ENCODE measurements at places on chromosomes 1 and 21.

DNA sequence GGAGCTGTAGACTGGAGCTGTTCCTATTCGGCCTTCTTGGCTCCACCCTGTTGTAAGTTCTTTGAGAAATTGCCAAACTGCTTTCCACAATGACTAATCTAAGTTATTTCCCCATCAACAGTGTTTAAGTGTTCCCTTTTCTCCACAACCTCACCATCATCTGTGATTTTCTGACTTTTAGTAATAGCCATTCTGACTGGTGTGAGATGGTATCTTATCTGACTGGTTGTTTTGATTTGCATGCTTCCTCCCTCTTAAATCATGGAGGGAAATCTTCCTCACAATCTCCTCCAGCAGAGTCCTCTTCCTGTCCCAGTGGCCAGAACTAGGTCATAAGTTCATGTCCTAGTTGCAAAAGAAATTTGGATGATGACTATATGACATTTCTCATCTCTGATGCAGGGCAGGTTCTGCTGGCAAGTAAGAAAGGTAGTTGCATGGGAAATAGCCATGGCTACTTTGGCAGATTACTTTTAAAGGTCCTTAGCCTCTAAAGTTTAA is 294.0 kb downstream of the LRRC40 start:
- DNase-seq: no peak

GRCh38 chr1:176211396-176212165 is 4.5 kb upstream of the COP1 start:
- DNase-seq: no peak

DNA sequence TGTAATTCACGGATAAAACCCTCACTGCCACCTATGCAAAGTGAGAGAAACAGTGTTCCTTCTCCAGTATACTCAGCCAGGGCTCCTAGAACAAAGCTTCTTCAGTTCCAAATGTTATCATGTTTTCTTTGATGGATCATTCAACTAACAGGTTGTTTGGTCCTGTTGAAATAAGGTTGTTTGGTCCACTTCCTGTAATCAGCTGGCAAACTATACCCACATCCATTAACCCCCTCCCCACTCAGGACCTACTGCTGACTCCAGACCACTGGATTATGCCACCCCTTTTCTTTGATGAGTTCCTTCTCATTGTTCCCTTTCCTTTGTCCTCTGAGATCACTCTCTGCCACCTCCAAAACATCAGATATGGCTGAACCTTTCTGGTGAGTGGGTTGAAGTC is 267.7 kb upstream of the USP25 start:
- DNase-seq: no peak

GRCh38 chr1:198681831-198682759 is 43.3 kb downstream of the PTPRC start:
- DNase-seq: no peak

DNA sequence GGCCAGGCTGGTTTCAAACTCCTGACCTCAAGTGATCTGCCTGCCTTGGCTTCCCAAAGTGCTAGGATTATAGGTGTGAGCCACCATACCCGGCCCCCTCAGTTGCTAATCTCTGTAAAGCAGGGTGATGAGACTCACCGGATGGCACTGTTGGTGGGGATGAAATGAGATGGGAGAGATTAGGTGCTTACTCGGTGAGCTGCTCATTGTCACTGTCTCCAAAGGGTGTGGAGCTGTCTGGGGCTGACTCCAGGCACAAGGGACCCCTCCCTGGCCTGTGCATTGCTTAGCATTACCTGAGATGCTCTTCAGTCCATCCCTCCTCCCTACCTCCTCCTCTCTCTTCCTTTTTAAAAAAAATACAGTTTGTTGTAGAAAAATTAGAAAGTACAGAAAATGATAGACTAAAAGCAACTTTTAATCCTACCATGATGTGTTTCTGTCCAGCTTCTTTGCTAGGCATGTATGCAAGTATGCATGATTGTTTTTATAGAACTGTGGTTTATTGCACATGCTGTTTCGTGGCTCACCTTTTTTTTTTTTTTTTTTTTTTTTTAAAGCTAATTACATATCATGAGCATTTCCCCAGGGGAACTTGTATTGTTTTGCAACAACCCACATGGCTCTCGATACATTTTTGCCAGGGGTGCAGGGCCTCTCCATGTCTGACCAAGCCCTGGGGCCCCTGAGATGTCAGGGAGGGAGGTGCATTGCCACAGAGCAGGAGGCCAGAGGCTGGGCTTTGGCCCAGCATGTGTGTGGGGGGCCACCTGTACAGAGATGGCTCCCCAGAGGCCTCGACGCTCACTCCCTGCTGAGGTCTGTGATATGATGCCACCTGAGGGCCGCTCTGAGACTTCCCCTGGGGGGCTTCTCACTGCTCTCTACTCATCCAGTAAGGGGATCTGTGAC is 55.4 kb downstream of the ARHGEF10L start:
- no peak for DNase-seq

DNA sequence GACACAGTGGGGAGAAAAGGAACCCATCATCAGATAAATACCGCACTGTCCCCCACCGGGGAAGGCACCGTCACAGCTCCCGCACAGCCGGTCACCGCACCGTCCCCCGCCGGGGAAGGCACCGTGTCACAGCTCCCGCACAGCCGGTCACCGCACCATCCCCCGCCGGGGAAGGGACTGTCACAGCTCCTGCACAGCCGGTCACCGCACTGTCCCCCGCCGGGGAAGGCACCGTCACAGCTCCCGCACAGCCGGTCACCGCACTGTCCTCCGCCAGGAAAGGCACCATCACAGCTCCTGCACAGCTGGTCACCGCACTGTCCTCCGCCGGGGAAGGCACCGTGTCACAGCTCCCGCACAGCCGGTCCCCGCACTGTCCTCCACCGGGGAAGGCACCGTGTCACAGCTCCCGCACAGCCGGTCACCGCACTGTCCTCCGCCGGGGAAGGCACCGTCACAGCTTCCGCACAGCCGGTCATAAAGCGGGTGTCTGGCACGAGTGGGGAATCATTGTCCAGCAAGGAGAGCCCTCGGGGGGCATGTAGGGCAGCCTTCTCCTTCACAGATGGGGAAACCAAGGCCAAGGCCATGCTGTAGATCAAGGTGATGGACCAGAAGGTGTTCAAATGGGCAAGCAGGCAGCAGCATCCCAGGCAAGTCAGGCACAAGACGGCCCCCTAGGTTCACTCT is 280.1 kb downstream of the NPHP4 start:
- DNase-seq: no peak

- no peak for DNase-seq
These were observed 628.0 kb downstream of the SMYD3 start for GRCh38 chr1:245879091-245879490.

DNA sequence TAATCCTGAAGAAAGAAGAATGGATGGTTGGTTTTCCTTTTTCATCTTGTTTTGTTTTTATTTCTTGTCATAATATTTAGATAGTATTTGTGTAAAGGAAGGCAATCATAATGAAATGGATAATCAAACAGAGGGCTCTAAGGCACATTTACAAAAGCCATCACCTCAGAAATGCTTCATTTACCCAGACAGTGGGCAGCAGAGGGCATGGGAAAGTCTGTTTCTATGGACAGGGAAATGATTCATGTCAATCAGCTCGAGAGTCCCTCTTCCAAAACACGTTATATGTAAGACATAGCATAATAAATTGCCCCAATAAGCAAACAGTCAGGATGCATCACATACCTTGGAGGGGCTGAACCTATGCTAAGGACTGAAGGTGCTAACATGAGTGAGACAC is 426.1 kb downstream of the PLPP3 start:
- DNase-seq: peak; percentile 3

DNA sequence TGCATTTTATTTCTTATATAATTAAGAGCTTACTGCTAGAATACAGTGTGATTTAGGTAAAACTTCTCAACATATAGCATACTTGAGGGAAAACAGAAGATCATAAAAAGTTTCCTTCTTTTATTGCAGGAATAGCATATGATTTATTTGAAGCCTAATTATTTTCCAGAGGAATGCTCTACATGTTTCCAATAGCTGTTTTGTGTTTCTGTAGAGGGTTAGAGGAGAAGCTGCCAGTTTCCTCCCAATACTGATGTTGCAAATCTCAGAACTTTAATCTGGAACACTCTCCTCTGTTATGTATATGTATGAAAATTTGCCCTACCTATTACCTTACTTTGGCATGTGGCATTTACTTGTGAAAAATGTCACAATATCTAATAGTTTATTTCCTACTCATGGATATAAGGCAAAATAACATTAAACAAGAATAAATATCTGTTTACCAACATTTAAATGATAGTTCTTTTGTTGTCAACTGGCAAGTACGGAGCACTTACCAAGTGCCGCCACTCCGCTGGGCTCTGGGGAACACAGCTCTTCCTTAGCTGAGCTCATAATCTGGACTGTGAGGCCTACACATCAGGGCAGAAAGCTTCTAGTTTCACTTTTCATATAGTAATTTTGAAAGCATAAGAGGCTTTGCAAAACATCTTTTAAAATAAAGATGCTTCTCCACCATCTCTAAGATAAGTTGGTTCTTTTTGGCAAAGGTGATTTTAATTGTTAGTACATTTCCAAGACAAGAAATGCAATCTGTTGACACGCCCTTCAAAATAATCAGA is 239.8 kb upstream of the C1orf105 start:
- DNase-seq: no peak

GRCh38 chr1:8330271-8331125 is 12.6 kb downstream of the SLC45A1 start:
- DNase-seq: no peak

GRCh38 chr1:192707978-192708547 is 72.1 kb downstream of the RGS13 start:
- DNase-seq: no peak

- no peak for DNase-seq
These were observed 59.3 kb downstream of the PLPP3 start for GRCh38 chr1:56520016-56520601.

DNA sequence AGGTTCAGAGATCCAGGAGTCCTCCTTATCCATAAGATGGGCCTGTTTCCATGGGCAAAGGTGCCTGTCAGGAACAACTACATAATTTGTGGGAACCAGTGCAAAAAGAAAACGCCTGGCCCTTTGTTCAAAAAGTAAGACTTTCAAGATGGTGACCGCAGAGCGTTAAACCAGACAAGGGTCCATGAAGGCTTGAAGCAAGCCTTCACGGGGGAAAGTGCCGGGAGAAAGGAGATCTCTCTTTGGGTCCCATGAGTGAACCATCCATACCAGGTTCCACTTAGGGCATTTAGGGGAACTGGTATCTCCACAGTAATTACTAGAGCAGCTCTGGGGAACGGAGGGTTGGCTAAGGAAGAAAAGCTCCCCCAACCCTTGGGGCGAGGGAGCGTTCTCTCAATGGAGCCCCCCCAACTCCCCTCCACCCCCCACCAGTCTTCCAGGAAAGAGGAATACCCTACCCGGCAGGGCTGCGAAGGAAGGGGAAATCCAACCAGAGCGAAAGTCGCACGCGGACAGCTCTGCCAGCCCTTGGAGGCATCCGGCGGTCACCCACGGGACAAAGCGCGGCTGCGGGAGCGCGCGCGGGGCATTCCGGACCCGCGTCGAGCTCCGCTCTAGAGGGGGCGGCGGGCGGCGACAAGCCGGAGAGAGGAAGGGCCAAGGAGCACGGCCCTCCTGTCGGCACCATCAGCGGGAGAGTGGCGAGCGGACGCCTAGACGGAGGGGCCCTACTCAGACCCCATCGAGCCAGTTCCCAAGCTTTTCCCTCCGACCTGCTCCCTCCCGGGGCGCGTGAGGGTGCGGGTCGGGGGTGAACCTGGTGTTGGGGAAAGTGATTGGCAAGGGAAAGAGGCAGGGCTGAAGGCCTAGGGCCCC is 687 bp upstream of the RASSF5 start:
- no peak for DNase-seq

DNA sequence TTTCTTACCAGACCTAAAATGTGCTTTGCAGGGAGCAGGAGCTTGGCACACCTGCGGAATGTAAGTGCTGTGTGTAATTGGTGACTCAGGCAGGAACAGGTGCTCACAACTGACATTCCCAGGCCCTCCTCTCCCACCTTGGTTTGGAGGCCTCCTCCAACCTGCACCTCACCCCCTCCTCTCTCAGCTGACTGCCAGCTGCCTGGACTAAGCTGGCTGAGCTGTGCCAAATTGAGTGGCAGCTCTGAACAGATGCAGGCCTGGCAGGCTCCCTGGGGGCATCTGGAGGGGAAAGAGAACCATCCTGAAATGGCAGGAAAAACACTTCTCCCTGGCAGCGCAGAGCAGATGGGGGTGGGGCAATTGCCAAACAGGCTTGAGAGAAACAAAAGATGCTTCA is 91.7 kb upstream of the PGBD5 start:
- DNase-seq: no peak

GRCh38 chr1:115976921-115977498 is 697 bp downstream of the SLC22A15 start:
- DNase-seq: no peak

GRCh38 chr1:205225901-205226765 is 1.6 kb upstream of the TMCC2 start:
- no peak for DNase-seq

DNA sequence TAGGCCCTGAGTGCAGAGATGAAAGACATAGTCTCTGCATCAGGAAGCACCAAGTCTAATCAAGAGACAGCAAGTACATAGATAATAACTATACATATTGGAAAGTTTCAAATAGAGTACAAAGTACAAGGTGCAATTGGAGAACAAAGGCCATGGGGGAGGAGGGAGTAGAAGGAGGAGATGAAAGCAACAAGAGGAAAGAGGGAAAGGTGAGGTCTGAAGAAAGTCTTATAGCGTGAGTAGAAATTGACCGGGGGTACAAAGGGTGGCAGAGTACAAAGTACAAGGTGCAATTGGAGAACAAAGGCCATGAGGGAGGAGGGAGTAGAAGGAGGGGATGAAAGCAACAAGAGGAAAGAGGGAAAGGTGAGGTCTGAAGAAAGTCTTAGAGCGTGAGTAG is 244.2 kb upstream of the JUN start:
- no peak for DNase-seq

GRCh38 chr1:212677136-212677535 is 22.5 kb downstream of the BATF3 start:
- DNase-seq: no peak

- DNase-seq: no peak
These were observed 2.1 kb downstream of the KIF26B start for GRCh38 chr1:245156736-245157505.

- DNase-seq: no peak
These were observed 351.6 kb downstream of the HHIPL2 start for GRCh38 chr1:222196288-222196687.

DNA sequence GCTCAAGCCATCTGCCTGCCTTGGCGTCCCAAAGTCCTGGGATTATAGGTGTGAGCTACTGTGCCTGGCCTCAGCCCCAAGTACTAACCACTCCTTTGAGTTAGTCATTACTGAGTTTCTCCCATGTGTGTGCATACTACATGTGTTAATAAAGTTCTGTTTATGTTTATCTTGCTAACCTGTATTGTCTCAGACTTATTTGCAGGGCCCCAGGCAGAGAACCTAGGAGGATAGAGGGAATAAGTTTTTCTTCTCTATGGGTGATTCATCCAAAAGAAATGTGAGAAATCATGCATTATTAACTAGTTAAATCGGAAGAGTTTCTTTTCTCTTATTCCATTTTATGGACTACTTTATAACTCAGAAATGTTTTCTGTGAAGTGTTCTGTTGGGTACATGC is 203.9 kb upstream of the CACYBP start:
- DNase-seq: no peak
